ENCODE measurements at places on chromosomes 4 and X.

- peak; percentile 60 for DNase-seq
Observed at GRCh38 chrX:17535229-17535628, 160.2 kb downstream of the NHS start.

DNA sequence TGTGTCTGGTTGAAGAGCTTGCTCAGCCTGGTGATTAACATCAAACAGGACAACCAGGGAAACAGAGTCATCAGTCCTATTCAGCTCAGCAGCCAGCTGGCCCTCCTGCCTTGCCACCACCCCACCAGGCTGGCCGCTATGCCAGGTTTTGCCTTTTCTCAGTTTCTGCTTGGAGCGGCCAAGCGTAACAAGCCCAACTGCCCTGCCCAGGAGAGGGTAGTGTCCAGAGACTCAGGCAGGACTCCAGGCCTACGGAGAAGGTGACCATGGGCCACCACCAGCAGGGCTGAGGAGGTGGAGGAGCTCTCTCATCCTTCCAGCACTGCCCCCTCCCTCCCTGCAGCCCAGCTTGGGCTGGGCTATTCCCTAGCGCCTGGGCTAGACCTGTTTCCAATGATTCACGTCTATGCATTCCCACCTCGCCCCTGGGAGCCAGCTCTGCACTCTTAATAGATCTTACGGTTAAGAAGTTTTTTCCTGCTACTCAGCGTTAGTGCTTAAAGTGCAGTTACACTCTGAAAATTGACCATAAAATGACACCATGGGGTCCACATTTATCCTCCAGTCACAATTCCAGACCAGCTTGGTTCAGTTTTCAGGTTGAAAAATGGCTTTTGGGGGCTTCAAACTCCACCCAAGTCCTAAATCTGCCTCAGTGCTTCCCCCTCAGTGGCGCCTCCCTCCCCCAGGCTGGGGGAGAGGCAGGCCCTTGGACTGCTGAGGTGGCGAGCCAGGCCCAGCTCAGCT is 124.0 kb upstream of the PJA1 start:
- no peak for DNase-seq

GRCh38 chrX:50971395-50971794 is 60.9 kb downstream of the BMP15 start:
- DNase-seq = no peak

GRCh38 chr4:144817081-144817480 is 171.1 kb downstream of the HHIP start:
- no peak for DNase-seq

- no peak for DNase-seq
Observed at GRCh38 chr4:119002476-119002875, 113.8 kb downstream of the SYNPO2 start.

- DNase-seq = no peak
Observed at GRCh38 chr4:41551536-41551935, 13.6 kb downstream of the LIMCH1 start.

- DNase-seq = peak; percentile 21
Observed at GRCh38 chr4:182978152-182978827, 61.1 kb upstream of the DCTD start.

DNA sequence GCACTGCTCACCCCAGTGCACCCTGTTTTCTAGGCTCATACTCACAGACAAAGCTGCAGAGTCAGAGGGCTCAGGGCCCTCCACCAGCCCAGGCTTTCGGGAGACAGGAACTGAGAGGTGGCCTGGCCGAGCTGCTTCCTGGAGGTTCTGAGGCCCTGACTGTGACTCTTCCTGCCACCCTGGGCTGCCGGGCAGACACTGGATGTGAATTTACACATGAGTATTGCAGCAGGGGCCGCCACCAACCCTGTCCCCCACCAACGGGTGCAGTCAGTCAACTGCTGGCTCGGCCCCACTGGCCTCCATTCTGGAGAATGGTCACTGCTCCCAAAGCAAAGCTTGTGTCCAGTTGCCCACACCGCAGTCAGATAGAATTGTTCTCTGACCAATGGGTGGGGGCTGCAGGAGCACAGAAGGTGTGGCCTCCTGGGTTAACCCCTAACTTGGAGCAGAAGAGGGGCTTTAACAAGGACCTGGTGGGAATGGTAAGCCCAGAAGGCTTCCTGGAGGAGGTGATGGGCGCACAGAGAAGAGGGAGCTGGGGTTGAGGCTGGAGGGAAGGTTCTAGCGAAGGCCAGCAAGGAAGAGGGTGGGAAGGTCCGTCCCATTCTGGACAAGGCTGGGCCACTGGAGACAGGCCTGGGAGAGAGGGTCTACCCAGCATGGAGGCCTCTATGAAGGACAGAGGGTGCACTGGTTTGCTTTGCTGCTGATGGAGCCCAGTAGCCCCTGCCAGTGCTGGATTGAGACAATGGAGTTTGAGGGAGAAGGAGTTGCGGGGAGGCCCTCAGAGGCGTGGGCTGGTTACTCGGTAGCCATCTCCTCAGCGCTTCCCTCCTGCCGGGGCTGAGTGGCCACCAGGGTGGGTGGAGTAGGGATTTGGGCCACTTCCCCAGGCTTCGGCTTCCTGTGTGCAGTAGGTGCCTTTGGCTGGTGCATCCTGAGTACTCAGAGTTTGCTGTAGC is 135.3 kb downstream of the CPZ start:
- DNase-seq = no peak

DNA sequence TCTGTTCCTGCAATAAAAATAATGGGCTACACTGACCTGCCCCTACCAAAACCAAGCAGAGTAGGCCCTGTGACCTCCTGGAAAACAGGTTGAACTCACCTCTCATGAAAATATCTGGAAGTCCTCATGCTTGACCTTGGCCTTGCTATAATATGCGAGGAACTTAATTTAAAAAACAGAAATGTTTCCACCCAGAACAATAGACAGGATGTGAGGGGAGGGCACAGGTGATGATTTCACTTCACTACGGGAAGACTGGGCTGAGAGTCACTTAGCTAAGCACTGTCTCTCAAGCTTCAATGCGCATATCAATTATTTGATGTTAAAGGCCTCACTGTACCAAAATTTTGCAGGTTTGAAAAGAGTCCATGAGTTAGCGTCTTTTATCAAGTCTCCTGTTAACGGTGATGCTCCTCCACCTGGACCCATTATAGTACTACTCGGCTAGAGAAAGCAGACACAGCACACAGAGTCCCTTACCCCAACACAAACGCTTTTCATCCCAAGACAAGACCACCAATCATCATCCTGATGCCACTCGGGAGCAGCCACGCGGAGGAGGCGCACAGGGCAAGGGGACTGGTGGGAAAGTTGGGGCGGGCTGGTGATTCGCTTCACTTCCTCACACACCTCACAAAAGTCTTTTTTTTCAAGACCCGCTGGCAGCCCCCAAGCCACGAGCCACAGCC is 25.9 kb downstream of the ZNF721 start:
- DNase-seq = peak; percentile 22

Measured in mesendoderm (in vitro differentiated cells).